ENCODE measurements at places on chromosomes 12 and 14. TPM values are rescaled to one million over a fixed set of nuclear protein-coding genes. Genes with fewer than 3 reads are reported as not detected.

GRCh38 chr14:27727251-27727770, 1039.3 kb upstream of the FOXG1 start:
- no peaks in the 10 kb centered on the region for H3K4me1 ChIP-seq
- no peak for DNase-seq
- H3K4me3 ChIP-seq = no peak overlapping the region
- no peak overlapping the region for H3K27ac ChIP-seq

DNA sequence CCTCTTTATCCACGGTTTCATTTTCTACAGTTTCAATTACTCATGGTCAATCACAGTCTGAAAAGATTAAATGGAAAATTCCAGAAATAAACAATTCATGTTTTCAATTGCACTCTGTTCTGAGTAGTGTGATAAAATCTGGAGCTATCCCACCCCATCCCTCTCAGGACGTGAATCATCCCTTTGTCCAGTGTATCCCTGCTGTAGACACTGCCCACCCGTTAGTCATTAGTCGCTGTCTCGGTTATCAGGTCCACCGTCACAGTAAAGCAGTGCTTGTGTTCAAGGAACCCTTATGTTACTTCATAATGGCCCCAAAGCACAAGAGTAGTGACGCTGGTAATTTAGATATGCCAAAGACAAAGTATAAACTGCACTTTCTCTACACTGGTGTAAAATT, 141.0 kb upstream of the LMNTD1 start:
- H3K36me3 ChIP-seq = no peaks in the 10 kb centered on the region
- no peak overlapping the region for H3K27ac ChIP-seq
- DNase-seq = no peak
- no peak overlapping the region for H3K4me3 ChIP-seq

The PGF gene
- 33.7 TPM for total RNA-seq

The WSCD2 gene
- 5.6 TPM for total RNA-seq

The RNASE8 gene
- total RNA-seq = not detected

The TOMM20L gene
- not detected for total RNA-seq

GRCh38 chr12:56836317-56836716, 73.2 kb downstream of the HSD17B6 start:
- no peaks in the 10 kb centered on the region for H3K36me3 ChIP-seq
- H3K27me3 ChIP-seq = no peaks in the 10 kb centered on the region
- no peak for DNase-seq
- no peak overlapping the region for H3K27ac ChIP-seq
- H3K4me3 ChIP-seq = no peak overlapping the region

DNA sequence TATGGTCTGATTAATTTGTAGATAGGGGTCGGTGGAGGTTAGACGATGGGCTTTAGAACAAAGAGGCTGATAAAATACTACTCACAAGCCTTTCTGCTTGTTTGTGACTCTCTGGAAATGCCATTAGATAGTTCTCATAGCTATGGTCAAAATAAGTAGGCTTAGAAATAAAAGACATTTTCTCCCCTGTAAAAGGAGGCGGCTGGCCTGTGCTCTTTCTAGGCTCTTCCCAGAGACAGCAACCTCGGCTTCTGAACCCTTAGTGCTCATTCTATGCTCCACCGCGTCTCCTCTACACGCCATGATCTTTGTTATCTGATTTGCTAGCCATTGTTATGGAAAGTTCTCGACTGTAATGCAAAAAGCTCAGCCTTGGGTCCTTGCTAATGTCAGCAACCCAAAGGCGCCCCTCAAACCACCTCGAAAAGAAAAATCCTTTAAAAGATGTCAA, 64.5 kb downstream of the CRADD start:
- H3K27me3 ChIP-seq = no peaks in the 10 kb centered on the region
- H3K27ac ChIP-seq = peak overlapping the region; percentile 46
- peak overlapping the region; percentile 95 for H3K4me3 ChIP-seq

GRCh38 chr14:20278414-20278813, 27.3 kb downstream of the TTC5 start:
- H3K4me1 ChIP-seq = no peaks in the 10 kb centered on the region
- no peak overlapping the region for H3K27ac ChIP-seq
- H3K27me3 ChIP-seq = no peaks in the 10 kb centered on the region
- H3K36me3 ChIP-seq = no peaks in the 10 kb centered on the region
- DNase-seq = no peak
- H3K4me3 ChIP-seq = no peak overlapping the region

DNA sequence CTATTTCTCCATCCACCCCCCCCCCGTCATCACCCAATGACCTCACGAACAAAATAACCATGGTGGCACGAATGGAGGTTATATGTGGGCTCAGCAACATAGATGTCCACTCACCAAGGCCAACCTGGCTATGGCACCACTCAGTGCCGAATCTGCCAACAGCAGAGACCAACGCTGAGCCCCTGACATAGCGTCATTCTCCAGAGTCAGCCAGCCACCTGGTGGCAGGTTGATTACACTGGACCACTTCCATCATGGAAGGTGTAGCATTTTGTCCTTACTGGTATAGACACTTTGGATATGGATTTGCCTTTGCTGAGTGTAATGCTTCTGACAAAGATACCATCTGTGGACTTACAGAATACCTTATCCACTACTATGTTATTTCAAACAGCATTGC, 24.2 kb upstream of the DYRK2 start:
- H3K27ac ChIP-seq = no peak overlapping the region
- H3K4me1 ChIP-seq = peaks cover 1% of the 10 kb centered on the region
- no peak for DNase-seq
- no peak overlapping the region for H3K4me3 ChIP-seq

The ESR2 gene
- total RNA-seq = 0.10 TPM

The EXD2 gene
- total RNA-seq = 13.1 TPM

The DNAL1 gene
- 13.0 TPM for total RNA-seq

- no peaks in the 10 kb centered on the region for H3K27me3 ChIP-seq
- DNase-seq = no peak
- no peak overlapping the region for H3K4me3 ChIP-seq
- no peak overlapping the region for H3K27ac ChIP-seq
- no peaks in the 10 kb centered on the region for H3K4me1 ChIP-seq
- H3K36me3 ChIP-seq = no peaks in the 10 kb centered on the region
Observed at GRCh38 chr12:90262251-90262650, 553.6 kb upstream of the ATP2B1 start.

GRCh38 chr12:3078086-3078820, 1.1 kb downstream of the TSPAN9 start:
- no peaks in the 10 kb centered on the region for H3K27me3 ChIP-seq
- no peak overlapping the region for H3K27ac ChIP-seq
- H3K4me1 ChIP-seq = no peaks in the 10 kb centered on the region
- no peaks in the 10 kb centered on the region for H3K36me3 ChIP-seq
- peak overlapping the region; percentile 74 for H3K4me3 ChIP-seq

The MSRB3 gene
- 298 TPM for total RNA-seq

DNA sequence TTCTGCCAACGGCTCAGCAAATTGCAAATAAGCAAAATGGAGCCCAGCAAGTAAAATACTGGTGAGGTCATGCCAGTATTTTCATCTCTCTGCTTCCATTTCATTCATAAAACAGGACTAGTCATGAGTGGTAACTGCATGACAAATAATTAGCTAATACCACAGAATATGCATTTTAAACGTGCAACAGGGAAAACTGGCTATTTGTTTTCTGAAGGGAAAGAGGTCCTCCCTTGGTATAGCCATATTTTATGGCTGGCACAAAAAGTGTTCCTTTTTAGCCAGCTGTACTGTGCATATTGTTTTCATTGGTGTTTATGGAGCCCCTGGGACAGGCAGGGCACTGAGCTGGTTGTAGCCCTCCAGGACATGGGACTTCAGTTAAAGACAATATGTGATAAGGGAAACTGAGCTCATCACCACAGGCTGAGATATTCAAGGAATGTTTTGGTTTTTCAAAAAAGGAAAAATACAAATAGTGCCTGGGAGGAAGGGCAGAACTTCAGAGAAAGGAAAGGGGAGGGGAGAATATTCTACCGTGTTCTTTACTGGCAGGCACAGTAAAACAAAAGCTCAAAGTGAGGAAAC, 26.1 kb upstream of the FOXN3 start:
- H3K36me3 ChIP-seq = no peaks in the 10 kb centered on the region
- H3K27me3 ChIP-seq = no peaks in the 10 kb centered on the region
- no peak overlapping the region for H3K4me3 ChIP-seq
- H3K27ac ChIP-seq = peak overlapping the region; percentile 3
- no peak for DNase-seq

- H3K4me1 ChIP-seq = no peaks in the 10 kb centered on the region
- DNase-seq = no peak
- no peaks in the 10 kb centered on the region for H3K27me3 ChIP-seq
Observed at GRCh38 chr12:3622021-3622821, 130.7 kb downstream of the CRACR2A start.

GRCh38 chr12:56836800-56837663, 73.9 kb downstream of the HSD17B6 start:
- no peaks in the 10 kb centered on the region for H3K27me3 ChIP-seq
- no peak overlapping the region for H3K4me3 ChIP-seq
- H3K36me3 ChIP-seq = no peaks in the 10 kb centered on the region
- H3K27ac ChIP-seq = no peak overlapping the region
- no peaks in the 10 kb centered on the region for H3K4me1 ChIP-seq

- DNase-seq = no peak
- H3K36me3 ChIP-seq = no peaks in the 10 kb centered on the region
- no peak overlapping the region for H3K4me3 ChIP-seq
- no peak overlapping the region for H3K27ac ChIP-seq
Observed at GRCh38 chr12:99418379-99418778, 229.2 kb upstream of the GARIN6 start.

GRCh38 chr12:15502211-15502610, 179.9 kb downstream of the PTPRO start:
- H3K36me3 ChIP-seq = no peaks in the 10 kb centered on the region
- H3K27ac ChIP-seq = no peak overlapping the region
- no peaks in the 10 kb centered on the region for H3K27me3 ChIP-seq
- no peak overlapping the region for H3K4me3 ChIP-seq
- DNase-seq = no peak
- H3K4me1 ChIP-seq = peaks cover 3% of the 10 kb centered on the region

DNA sequence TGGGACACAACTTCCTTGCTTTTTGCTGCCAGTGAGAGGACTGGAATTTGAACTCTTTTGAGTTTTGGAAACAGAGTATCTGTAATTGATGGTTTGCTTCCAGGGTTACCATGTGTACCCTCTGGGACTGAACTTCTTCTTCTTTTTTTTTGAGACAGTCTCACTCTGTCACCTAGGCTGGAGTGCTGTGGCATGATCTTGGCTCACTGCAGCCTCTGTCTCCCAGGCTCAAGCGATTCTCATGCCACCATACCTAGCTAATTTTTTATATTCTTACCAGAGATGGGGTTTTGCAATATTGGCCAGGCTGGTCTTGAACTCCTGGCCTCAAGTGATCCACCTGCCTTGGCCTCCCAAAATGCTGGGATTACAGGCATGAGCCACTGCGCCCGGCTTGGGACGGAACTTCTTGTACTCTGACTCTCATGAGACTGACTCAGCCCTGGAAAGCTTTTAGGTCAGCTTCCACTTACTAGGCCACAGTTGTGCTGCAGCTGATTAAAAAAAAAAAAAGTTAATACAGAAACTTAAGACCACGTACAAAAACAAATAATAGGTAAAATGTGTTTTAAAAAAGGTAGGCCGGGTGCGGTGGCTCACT, 15.8 kb downstream of the SEL1L start:
- H3K27ac ChIP-seq = no peak overlapping the region
- DNase-seq = peak; percentile 58
- H3K27me3 ChIP-seq = no peaks in the 10 kb centered on the region
- no peak overlapping the region for H3K4me3 ChIP-seq
- peaks cover under 1% of the 10 kb centered on the region for H3K36me3 ChIP-seq

The LGALS3 gene
- total RNA-seq = 104 TPM

The ANO2 gene
- total RNA-seq = 27.8 TPM

DNA sequence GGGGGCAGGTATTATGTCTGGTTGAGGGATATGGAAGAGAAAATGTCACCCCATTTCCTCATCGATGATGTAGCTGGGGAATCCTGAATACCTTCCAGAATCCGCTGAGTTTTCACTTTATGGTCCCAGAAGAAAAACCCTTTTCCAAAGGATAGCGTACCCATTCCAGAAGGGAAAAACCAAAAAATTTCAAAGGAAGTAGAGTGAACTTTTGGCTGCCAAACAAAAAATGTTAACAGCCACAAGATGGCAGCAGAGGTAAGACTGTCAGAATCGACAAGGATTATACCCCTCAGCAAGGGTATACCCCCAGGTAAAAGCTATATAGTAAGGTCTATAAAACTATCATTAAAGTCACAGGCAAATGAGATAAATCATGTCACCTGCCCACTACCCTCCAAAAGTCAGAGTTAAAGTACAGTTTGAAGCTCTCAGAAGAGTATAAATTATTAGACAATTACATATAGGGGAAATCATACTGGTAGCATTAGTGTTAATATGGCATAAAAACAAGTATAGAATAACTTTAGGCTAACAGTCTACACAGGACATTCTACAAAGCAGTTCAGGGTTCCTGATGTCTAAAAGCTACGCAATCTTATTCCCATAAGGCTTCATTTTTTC, 18.0 kb downstream of the ACIN1 start:
- H3K27ac ChIP-seq = no peak overlapping the region
- H3K4me1 ChIP-seq = no peaks in the 10 kb centered on the region
- H3K36me3 ChIP-seq = peaks cover 19% of the 10 kb centered on the region
- DNase-seq = no peak
- no peak overlapping the region for H3K4me3 ChIP-seq

Measured in aorta (tissue), 5 donors.